ENCODE measurements at places on chromosomes 5 and 9. TPM values are rescaled to one million over a fixed set of nuclear protein-coding genes. Genes with fewer than 3 reads are reported as not detected.

Gene PCDHA6
- 0.31 TPM for total RNA-seq

Gene NSUN2
- 39.8 TPM for total RNA-seq

Gene CLIC3
- total RNA-seq = 3.5 TPM

Gene ZNF879
- 3.1 TPM for total RNA-seq

Gene INIP
- total RNA-seq = 10.7 TPM

Gene SMU1
- 17.2 TPM for total RNA-seq

Gene SLC34A3
- total RNA-seq = not detected

Gene TMOD1
- 171 TPM for total RNA-seq

Gene INSL4
- not detected for total RNA-seq

Gene DMGDH
- 2.5 TPM for total RNA-seq

Gene SPATA31C1
- not detected for total RNA-seq

Gene GABRG2
- not detected for total RNA-seq

Gene PCDHB16
- total RNA-seq = 1.3 TPM

Gene MRPS2
- total RNA-seq = 47.0 TPM

Gene NOTCH1
- total RNA-seq = 18.3 TPM

Gene ARHGEF37
- total RNA-seq = 20.6 TPM

Gene IFNA21
- not detected for total RNA-seq

Gene SH3RF2
- total RNA-seq = 163 TPM

Gene TIMD4
- not detected for total RNA-seq

Gene PCDHGC4
- 3.5 TPM for total RNA-seq

Gene CSNK1A1
- total RNA-seq = 174 TPM

Gene SPAG8
- total RNA-seq = 0.86 TPM

Gene PCAT7
- not detected for total RNA-seq

Gene PPP2R2B
- not detected for total RNA-seq

Gene BNC2
- 7.3 TPM for total RNA-seq

Gene BAAT
- total RNA-seq = not detected

Gene C5
- total RNA-seq = 1.1 TPM

Gene FGD3
- 0.40 TPM for total RNA-seq

Gene IL13
- not detected for total RNA-seq

Gene HTR1A
- not detected for total RNA-seq

Gene DEPDC1B
- not detected for total RNA-seq

Gene SPATA24
- total RNA-seq = 16.7 TPM

Gene ENTREP1
- total RNA-seq = 31.3 TPM

Gene NDUFA8
- 273 TPM for total RNA-seq

Gene OLFM1
- total RNA-seq = 6.2 TPM

Gene MARCOL
- not detected for total RNA-seq

Gene DND1
- 0.60 TPM for total RNA-seq

Gene MLANA
- not detected for total RNA-seq

Gene PCDHB2
- total RNA-seq = 0.90 TPM

Gene NFIB
- 126 TPM for total RNA-seq

Gene ADGRD2
- total RNA-seq = not detected

Gene GPR150
- total RNA-seq = not detected

Gene FAM221B
- not detected for total RNA-seq

Gene SLC46A2
- total RNA-seq = not detected

Gene TTC23L
- not detected for total RNA-seq

Gene FAM200C
- total RNA-seq = 3.8 TPM

Gene SLC30A5
- 33.3 TPM for total RNA-seq

Gene SCGB3A2
- not detected for total RNA-seq

Gene FEM1C
- 46.4 TPM for total RNA-seq

Gene DAB2
- 14.2 TPM for total RNA-seq

Gene CCNO
- total RNA-seq = not detected

Gene SPINK13
- total RNA-seq = not detected

Gene CCIN
- not detected for total RNA-seq

Gene NEURL1B
- total RNA-seq = 14.4 TPM

Gene SLCO6A1
- not detected for total RNA-seq

Gene MYOT
- total RNA-seq = 22.4 TPM

Gene UBAP1
- total RNA-seq = 39.5 TPM

Gene LIX1
- not detected for total RNA-seq

Gene SEPTIN8
- 31.1 TPM for total RNA-seq
